ENCODE measurements at places on chromosomes 1 and 21. TPM values are rescaled to one million over a fixed set of nuclear protein-coding genes. Genes with fewer than 3 reads are reported as not detected.

The VHLL gene
- not detected for total RNA-seq

The GJB4 gene
- total RNA-seq: not detected

The LCE4A gene
- not detected for total RNA-seq

The ATXN7L2 gene
- 3.2 TPM for total RNA-seq

The TMEM69 gene
- total RNA-seq: 40.4 TPM

The CCDC27 gene
- not detected for total RNA-seq

The GUCA2B gene
- total RNA-seq: not detected

The FAM167B gene
- total RNA-seq: 20.3 TPM

The ATP1A4 gene
- not detected for total RNA-seq

The FCER1G gene
- not detected for total RNA-seq

Data from mammary microvascular endothelial cell (primary cell).